ENCODE measurements at places on chromosomes 3 and 15. TPM values are rescaled to one million over a fixed set of nuclear protein-coding genes. Genes with fewer than 3 reads are reported as not detected.
A peak's percentile ranks its signal among the peaks of the same experiment; 100 is the strongest.

- H3K27ac ChIP-seq = no peak overlapping the region
- H3K4me3 ChIP-seq = no peak overlapping the region
- no peaks in the 10 kb centered on the region for H3K4me1 ChIP-seq
Observed at GRCh38 chr3:101212730-101213129, 107.6 kb downstream of the IMPG2 start.

- no peak overlapping the region for H3K27ac ChIP-seq
- no peak for DNase-seq
- peaks cover 38% of the 10 kb centered on the region for H3K4me1 ChIP-seq
- H3K36me3 ChIP-seq = peaks cover 18% of the 10 kb centered on the region
- H3K27me3 ChIP-seq = no peaks in the 10 kb centered on the region
- peak overlapping the region; percentile 98 for H3K4me3 ChIP-seq
Observed at GRCh38 chr3:184015381-184016019, 2.2 kb downstream of the ABCC5 start.

- H3K36me3 ChIP-seq = no peaks in the 10 kb centered on the region
- no peak for DNase-seq
- no peaks in the 10 kb centered on the region for H3K27me3 ChIP-seq
- no peak overlapping the region for H3K4me3 ChIP-seq
- no peaks in the 10 kb centered on the region for H3K4me1 ChIP-seq
Observed at GRCh38 chr3:183038221-183038620, 57.9 kb upstream of the DCUN1D1 start.

GRCh38 chr15:62559381-62559733 lies 394.3 kb upstream of the C2CD4B start:
- no peak for DNase-seq
- no peak overlapping the region for H3K27ac ChIP-seq
- no peaks in the 10 kb centered on the region for H3K4me1 ChIP-seq
- H3K4me3 ChIP-seq = no peak overlapping the region
- H3K36me3 ChIP-seq = no peaks in the 10 kb centered on the region

DNA sequence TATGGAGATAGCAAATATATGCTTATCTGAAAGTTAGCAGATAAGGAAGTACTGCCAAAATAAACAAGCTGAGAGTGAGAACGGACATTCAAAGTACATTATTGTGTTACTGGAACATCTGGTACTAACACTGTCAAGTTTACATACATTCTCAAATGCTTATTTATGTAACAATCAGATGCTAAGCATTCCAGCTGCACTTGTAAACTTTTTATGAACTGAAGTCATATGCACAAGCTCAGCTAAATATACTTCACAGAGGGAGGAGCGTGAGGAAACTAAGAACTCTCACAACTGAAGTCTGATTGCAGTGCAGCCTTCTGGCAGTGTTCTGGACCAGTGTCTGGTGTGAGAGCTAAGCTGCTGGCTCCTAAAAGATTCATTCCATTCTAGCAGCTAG lies 223.7 kb upstream of the NANOGP8 start:
- H3K27ac ChIP-seq = peak overlapping the region; percentile 18
- no peaks in the 10 kb centered on the region for H3K27me3 ChIP-seq
- H3K4me3 ChIP-seq = no peak overlapping the region
- peak; percentile 65 for DNase-seq

- DNase-seq = no peak
- H3K27me3 ChIP-seq = no peaks in the 10 kb centered on the region
- H3K27ac ChIP-seq = no peak overlapping the region
- no peak overlapping the region for H3K4me3 ChIP-seq
- no peaks in the 10 kb centered on the region for H3K36me3 ChIP-seq
Observed at GRCh38 chr15:69200832-69201745, 40.7 kb downstream of the GLCE start.

- H3K27ac ChIP-seq = no peak overlapping the region
- H3K27me3 ChIP-seq = no peaks in the 10 kb centered on the region
- no peaks in the 10 kb centered on the region for H3K36me3 ChIP-seq
Observed at GRCh38 chr3:170840291-170840859, 29.6 kb downstream of the RPL22L1 start.

DNA sequence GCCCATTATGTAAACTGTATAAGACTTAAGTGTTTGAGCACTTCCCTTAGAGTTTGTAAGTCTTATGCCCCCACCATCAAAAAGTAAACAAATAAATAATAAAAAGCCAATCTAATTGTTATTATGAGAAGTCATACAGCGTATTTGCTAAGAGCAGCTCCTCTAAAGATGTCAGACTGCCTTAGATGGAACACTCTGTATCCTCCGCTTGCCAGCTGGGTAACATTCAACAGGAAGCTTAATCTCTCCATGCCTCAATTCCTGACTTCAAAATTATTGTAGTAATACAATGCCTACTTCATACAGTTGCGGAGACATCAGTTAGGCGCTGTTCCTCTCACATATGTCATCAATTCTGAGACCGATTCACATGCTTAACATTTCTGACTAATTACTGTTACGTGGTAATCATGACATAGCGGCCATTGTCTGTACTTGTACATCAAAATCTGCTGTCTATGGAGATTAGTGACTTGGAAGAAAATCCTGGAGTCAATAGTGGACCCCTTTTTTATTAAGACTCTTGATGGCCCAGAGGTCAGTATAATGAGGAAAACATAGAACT lies 417.7 kb downstream of the LPP start:
- H3K27ac ChIP-seq = no peak overlapping the region
- DNase-seq = no peak
- peaks cover 9% of the 10 kb centered on the region for H3K4me1 ChIP-seq
- H3K27me3 ChIP-seq = no peaks in the 10 kb centered on the region
- no peak overlapping the region for H3K4me3 ChIP-seq
- no peaks in the 10 kb centered on the region for H3K36me3 ChIP-seq

Gene TMEM62
- 19.6 TPM for total RNA-seq
